Skeletal muscle tissue (tissue), 5 donors: ENCODE measurements at places on chromosomes 11 and 22. TPM values are rescaled to one million over a fixed set of nuclear protein-coding genes. Genes with fewer than 3 reads are reported as not detected.

PTPRCAP gene
- not detected for total RNA-seq

TMEM191B gene
- total RNA-seq = not detected

PPP6R3 gene
- 103 TPM for total RNA-seq

PRDM11 gene
- total RNA-seq = 9.4 TPM

PLAAT5 gene
- 3.7 TPM for total RNA-seq

MS4A12 gene
- total RNA-seq = not detected

CSF2RB gene
- total RNA-seq = 2.6 TPM

ADM gene
- 28.2 TPM for total RNA-seq

CCDC87 gene
- not detected for total RNA-seq

PATE4 gene
- total RNA-seq = not detected

AIFM3 gene
- total RNA-seq = under 0.01 TPM

SMC1B gene
- total RNA-seq = under 0.01 TPM

APOC3 gene
- not detected for total RNA-seq

TRPM5 gene
- under 0.01 TPM for total RNA-seq

OR2AG1 gene
- total RNA-seq = not detected

B3GAT1 gene
- total RNA-seq = under 0.01 TPM

ASCL3 gene
- not detected for total RNA-seq

STK33 gene
- 3.1 TPM for total RNA-seq

CD3D gene
- not detected for total RNA-seq

PTPRJ gene
- total RNA-seq = 6.3 TPM

KBTBD4 gene
- 19.8 TPM for total RNA-seq

FUT4 gene
- total RNA-seq = 6.3 TPM

ACR gene
- 0.52 TPM for total RNA-seq

CCDC89 gene
- total RNA-seq = 1.0 TPM

RASL10A gene
- total RNA-seq = under 0.01 TPM

CHKA gene
- 8.9 TPM for total RNA-seq

CAVIN3 gene
- total RNA-seq = 28.2 TPM

CALCA gene
- not detected for total RNA-seq

ANGPTL5 gene
- total RNA-seq = 1.6 TPM

RAPSN gene
- 44.9 TPM for total RNA-seq

PANX3 gene
- total RNA-seq = not detected

UPB1 gene
- 0.52 TPM for total RNA-seq

FGF19 gene
- not detected for total RNA-seq

MS4A14 gene
- total RNA-seq = under 0.01 TPM

ADSL gene
- 281 TPM for total RNA-seq

IGLL5 gene
- total RNA-seq = not detected

AQP11 gene
- 0.52 TPM for total RNA-seq

KCNK7 gene
- not detected for total RNA-seq

NRIP3 gene
- total RNA-seq = 1.0 TPM

HEPHL1 gene
- under 0.01 TPM for total RNA-seq

MLC1 gene
- total RNA-seq = 0.52 TPM

IGSF22 gene
- 7.3 TPM for total RNA-seq

SLC37A4 gene
- total RNA-seq = 6.8 TPM

ZP1 gene
- not detected for total RNA-seq

OR5P2 gene
- not detected for total RNA-seq

KRTAP5-9 gene
- total RNA-seq = not detected

TCP11L1 gene
- total RNA-seq = 11.5 TPM

MCAT gene
- total RNA-seq = 8.4 TPM

LYVE1 gene
- 49.6 TPM for total RNA-seq

ASCL2 gene
- total RNA-seq = not detected

C11orf86 gene
- not detected for total RNA-seq

PGGHG gene
- total RNA-seq = 2.6 TPM

IFITM10 gene
- total RNA-seq = not detected

FERMT3 gene
- 4.7 TPM for total RNA-seq

SYT12 gene
- not detected for total RNA-seq

PRG3 gene
- 2.6 TPM for total RNA-seq

LRRN4CL gene
- total RNA-seq = 9.9 TPM
